ENCODE measurements at places on chromosomes 4 and X.

GRCh38 chrX:46965125-46965758 is 53.0 kb downstream of the JADE3 start:
- no peak for DNase-seq

GRCh38 chrX:137432609-137433008 is 133.3 kb upstream of the ZIC3 start:
- no peak for DNase-seq

- DNase-seq = no peak
These were observed 3.8 kb upstream of the SLC25A6 start for GRCh38 chrX:1395646-1396216.

DNA sequence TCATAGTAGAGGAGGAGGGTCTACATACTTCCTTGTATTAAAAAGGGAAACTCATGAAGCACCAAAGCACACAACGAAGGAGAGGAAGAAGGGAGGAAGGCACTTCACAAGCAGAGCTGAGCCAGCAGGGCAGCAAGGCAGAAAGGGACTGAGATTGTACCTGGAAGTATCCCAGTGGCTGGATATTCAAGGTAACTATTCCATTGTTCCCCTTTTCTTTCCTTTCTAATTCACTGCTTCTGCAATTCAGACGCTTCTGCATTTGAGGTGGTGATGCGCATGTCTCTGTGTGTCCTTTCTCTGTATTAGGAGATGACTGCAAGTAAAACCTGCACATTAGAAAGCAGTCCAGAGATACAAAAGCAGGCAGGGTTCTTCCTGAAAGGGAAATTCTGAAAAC is 54.9 kb downstream of the UBQLN2 start:
- DNase-seq = no peak

- DNase-seq = no peak
These were observed 468.3 kb downstream of the PCDH18 start for GRCh38 chr4:137063961-137064360.

GRCh38 chr4:7278981-7279380 is 86.6 kb downstream of the SORCS2 start:
- DNase-seq = no peak

DNA sequence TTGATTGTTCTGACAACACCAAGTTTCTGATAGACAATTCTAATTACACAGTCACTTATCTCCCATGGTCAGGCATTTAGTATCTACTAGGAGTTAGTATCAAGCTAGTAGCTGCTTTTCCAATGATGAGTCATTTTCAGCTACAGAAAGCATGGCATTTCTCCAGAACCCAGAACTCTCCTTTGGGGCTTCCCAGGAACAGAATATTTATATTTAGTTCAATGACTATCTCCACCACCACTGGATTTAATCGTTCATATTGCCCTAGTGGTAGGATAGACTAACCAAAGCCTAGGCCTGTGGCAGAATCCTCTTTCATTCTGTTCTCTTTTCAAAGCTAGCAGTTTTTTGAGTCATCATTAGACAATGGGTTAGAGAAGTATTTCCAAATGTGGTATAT is 569.4 kb downstream of the GABRG1 start:
- DNase-seq = no peak

DNA sequence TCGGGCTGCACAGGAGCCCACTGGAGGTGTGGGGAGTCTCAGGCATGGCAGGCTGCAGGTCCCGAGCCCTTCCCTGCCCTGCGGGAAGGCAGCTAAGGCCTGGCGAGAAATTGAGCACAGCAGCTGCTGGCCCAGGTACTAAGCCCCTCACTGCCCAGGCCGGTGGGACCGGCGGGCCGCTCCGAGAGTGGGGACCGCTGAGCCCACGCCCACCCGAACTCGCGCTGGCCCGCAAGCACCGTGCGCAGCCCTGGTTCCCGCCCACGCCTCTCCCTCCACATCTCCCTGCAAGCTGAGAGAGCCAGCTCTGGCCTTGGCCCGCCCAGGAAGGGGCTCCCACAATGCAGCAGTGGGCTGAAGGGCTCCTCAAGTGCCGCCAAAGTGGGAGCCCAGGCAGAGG is 82.0 kb upstream of the NEIL3 start:
- DNase-seq = no peak

DNA sequence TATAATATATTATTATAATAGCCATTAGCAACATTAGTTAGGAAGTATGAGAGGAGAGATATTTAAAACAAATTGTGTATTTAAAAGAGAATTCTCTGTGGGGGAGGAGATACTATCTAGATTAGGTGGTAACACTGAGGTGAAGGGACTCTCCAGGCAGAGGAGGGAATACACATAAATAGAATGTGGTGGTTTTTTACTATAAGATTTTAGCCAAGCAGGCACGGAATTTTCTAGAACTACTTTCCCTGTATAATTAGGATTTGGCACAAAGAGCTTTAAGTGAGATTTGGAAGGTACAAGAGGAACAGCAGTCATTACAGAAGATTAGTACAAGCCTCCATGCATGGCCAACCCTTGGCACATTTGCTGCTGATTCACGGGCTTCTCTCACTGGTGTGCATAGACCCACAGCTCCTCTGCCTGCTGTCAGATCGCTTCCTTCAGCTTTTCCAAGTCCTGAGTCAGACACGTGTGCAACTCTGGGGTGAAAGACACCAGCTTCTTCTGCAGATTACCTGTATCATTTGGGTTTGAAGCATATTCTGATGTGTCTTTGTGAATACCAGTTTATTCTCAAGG is 685.5 kb downstream of the KCTD8 start:
- no peak for DNase-seq

DNA sequence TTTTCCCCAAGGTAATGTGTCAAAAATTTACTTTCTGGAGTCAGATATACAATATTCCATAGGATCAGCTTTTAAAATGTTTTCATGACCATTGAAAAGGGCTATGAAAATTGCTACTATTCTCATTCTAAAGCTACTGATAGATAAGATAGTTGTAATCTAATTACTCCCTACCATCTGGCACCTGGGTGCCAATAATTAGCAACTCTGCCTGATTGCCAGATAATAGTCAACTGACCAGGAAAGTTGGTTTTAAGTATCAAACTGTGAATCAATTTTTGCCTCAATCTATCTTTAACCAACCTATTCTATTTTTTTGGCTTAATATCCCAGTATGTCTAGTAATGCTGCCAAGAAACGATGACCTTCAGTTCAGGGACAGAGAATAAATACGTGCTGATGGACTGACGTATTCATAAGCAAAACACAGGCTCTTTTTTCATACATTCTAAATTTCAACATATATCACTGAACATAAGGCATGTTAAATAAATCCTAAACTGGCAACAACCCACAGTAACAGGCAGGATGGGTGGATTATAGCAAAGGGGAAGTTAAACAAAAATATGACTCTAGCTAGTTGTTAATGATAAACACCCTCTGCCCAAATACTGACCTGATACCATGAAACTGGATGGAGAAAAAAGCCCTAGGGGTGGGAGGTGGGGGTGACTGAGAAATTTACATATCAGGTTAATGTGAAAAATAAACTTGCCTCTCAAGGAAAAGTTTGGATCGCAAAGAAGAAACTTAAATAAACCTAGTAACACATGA is 18.2 kb downstream of the SH3RF1 start:
- DNase-seq = no peak

GRCh38 chr4:6548201-6548881 is 26.6 kb upstream of the MAN2B2 start:
- no peak for DNase-seq

DNA sequence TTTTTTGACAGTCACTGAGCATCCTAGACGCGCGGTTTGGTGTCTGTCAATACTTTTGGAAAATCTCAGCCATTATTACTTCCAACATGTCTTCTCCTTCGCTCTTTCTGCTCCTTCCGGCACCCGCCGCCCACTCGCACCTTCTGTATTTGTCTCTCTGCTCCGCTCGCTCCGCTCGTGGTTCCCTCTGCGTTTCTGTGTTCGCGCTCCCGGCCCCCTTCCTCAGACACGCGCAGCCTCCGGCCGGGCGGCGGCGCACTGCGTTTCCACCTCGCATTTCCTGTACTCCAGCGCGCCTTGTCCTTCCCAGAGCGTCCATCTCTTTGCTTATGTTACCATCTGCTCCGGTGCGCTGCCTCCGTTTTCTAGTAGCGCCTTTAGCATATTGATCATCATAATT is 21.1 kb downstream of the PDE6B start:
- DNase-seq = peak; percentile 34

DNA sequence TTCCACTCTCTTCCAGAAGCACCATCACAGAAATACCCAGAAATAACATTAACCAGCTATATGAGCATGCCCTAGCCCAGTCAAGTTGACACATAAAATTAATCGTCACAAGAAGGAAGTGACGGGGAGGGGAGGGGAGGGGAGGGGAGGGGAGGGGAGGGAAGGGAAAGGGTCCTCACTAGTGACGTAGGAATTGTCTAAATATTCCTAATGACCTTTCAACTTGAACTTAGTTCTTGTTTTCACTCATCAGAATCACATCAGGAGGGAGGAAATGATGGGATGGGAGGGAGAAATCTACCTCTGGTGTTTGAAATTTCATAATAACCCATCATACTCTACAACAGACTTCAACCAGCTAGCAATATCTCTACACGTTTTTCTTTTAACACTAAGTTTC is 52.2 kb upstream of the NOCT start:
- DNase-seq = no peak

DNA sequence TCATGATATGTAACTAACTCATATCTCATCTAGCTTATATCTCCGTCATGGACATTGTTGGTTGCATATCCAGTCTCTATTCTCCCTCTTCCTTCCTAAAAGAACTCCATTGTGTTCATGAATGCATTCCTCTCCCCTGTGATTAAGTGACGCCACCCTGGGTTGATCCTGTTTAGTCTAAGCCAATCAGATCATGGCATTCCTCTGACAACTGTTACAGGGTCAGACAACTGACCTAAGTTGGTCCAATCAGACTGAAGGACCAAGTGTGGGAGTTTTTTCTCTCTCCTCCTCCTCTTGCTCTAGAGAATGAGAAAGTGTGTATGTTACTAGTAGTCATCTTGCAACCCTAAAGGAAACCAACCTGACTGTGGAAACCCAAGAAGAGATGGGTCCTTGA is 3.6 kb downstream of the APOO start:
- DNase-seq = no peak

- no peak for DNase-seq
These were observed 1.0 kb downstream of the SLITRK4 start for GRCh38 chrX:143634663-143635455.

DNA sequence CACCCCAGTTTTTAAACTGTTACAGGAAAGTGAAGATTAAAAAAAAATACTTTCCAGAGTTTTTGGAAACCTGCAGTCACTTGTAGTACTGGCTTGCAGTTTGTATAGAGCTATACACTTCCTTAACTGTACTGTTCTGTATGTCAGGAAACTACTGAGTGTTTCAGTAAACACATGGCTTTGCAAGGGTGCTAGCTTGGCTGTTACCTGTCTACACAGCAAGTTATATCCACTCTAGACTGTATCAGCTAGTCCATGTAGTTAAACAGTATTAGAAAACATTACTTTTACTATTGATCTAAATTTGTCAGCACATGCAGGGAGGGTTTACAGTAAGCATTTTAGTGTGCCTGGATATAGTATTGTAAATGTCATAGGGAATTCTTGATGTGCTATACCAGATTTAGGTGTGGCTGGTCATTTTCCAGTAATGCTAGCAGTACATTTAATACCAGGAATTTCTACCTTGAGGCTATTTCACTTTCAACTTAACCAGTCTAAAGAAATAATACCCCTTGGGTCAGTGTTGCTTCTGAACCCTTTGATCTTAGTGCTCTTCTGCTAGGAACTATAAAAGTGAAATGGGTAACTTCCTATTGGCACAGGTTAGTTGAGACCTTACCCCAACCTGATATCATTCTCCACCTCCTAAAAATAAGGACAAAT is 192.3 kb upstream of the ANKRD50 start:
- no peak for DNase-seq

Data from RWPE2 (cell line).